ENCODE measurements at places on chromosomes 1 and 21.

DNA sequence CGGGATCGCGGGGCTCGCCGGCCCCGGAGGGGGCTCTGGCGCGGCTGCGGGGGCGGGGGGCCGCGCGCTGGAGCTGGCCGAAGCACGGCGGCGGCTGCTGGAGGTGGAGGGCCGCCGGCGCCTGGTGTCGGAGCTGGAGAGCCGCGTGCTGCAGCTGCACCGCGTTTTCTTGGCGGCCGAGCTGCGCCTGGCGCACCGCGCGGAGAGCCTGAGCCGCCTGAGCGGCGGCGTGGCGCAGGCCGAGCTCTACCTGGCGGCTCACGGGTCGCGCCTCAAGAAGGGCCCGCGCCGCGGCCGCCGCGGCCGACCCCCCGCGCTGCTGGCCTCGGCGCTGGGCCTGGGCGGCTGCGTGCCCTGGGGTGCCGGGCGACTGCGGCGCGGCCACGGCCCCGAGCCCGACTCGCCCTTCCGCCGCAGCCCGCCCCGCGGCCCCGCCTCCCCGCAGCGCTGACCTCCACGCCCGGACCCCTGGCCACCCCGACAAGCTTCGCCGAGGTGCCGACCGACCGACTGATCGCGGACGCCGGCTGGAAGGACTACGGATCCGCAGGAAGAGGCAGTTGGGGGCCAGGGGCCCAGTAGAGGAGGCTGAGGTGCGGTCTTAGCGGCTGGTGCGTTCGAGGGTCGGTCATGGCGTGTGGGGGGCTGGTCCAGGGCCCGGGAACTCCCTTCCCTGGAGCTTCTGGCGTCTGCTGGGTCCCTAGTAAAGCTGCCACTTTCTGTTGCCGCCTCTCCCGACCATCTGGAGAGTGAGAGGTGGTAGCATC, 711 bp downstream of the TRNP1 start:
- DNase-seq, result peak; percentile 61

DNA sequence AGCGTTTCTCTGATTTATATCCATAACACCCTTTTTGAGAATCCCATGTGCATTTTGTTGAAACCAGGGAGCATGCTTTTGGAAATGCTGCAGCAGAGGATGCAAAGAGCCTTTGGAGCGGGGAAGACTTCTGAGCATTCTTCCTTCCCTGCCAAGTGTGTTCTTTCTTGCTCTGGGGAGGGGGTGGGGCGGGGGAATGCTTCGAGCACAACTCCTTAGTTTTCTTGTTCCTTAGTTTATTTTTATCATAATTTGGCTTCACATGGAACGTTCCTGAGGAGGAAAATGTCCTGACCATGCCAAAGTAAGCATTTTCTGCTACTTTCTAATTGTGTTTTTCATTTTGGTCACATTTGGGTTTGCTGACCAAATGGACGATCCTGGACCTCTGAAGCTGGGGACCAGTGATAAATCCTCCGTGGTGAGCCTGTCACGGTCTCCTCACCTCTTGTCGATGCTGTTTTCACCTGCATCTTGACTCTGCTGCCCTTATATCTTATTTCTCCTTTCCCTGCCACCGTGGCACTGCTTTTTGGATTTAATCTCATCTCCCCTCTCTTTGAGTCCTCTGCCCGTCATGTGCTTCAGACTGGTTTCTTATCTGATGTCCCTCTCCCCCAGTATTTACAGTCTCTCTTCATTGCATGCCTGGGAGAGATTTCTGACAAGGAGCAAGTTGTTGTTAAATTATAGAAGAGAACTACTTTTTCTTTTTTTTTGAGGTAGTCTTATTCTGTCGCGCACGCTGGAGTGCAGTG, 2.4 kb downstream of the CTPS1 start:
- peak; percentile 14 for DNase-seq

- no peak for DNase-seq
Observed at GRCh38 chr1:182120411-182121258, 59.1 kb upstream of the ZNF648 start.

DNA sequence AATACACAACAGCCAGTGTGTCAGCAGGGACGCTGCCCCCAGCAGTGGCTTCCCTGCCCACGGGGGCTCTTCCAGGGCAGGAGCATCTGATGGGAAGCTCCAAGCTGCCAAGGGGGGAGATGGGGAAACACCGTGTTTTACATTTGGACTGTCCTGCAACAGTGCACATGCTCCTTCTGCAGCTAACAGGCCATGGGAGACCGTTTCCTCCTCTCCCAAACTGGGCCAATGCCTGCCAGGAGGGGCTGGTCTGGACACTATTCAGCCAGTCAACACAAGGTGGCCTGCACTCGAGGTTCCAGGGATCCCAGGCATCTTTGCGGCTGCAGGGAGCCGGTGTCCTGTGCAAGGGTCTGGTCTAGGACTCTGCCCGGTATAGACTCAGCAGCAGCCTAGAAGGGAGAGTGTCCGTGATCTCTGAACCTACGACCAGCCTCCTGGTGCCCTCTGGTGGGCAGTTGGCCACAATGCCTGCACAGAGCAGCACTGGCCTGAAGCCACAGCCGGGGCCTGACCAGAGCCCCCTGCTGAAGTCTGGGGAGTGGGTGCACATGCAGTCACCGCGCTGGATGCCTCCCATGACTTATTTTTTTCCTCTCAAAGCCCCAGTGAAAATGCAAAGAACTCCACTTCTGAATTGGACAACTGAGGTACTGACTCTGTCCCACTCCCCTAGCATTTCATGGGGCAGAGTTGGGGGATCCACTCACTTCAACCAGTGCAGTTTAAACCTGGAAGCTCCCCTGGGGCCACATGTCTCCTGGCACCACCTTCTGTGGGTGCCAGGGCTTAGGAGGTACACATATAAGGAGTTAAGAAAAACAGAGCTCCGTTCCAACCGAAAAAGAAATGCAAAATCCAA, 33.3 kb downstream of the RCC2 start:
- peak; percentile 91 for DNase-seq

DNA sequence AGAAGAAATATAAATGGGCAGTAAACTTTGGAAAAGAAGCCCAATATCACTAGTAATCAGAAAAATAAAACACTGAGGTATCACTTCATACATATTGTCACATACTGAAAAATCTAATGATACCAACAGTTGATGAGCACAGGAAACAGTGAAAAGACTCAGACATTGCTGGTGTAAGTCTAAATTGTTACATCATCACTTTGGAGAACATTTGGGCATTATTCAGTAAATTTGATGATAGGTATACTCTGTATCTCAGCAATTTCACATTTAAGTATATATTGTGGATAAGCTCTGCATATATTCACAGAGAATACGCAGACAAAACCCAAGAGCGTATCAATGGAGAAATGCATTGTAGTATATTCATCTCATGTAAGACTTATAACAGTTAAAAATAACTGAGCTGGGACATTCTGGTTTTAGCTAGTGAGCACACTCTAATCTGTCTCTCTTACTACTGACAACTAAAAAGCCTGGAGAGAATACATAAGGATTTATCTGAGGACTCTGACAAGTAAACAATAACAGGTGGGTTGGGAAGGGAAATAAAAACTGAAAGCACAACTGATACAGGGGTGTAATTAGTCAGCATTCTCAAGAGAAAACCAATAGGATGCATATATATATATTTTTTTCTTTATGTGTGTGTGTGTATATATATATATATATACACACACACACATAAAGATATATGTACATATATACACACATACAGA, 212.7 kb upstream of the JUN start:
- DNase-seq, result no peak

DNA sequence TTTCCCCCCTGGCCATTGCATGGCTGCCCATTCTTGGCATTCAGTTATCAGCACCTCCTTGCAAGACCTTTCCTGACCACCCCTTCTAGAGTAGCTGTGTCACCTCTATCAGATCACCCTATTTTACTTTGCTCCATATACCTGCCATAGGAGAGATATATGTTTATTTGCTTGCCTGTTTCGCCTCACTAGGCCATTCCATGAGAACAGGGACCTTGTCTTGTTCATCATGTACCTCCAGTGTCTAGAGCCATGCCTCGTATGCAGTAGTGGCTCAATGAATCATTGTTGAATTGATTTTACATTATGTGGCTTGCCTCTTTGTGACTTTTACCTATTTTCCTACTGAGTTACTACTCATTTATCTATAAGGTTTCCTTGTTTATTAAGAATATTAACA, 26.4 kb upstream of the PADI2 start:
- no peak for DNase-seq

GRCh38 chr1:64171797-64172281, 31.6 kb upstream of the UBE2U start:
- no peak for DNase-seq

DNA sequence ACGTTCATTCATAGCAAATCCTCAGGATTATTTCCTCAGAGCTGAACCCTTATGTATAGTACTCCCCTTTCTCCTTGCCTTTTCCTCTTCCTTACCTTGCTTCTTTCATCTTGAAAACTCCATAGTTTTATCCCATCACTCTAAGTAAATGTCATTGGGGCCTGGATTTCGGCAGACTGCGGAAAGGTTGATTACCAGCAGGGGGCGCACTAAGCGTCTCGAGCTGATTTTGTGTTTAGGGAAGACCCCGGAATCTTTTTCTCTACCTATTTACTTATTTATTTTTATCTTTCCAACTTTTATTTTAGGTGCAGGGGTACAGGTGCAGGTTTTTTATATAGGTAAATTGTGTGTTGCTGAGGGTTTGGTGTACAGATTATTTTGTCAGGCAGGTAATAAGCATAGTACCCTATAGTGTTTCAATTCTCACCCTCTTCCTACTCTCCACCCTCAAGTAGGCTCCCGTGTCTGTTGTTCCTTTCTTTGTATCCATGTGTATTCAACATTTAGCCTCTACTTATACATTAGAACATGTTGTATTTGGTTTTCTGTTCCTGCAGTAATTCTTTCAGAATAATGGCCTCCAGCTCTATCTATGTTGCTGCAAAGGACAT, 11.4 kb upstream of the MTARC1 start:
- peak; percentile 57 for DNase-seq

GRCh38 chr21:42445311-42445710, 41.6 kb downstream of the UBASH3A start:
- DNase-seq, result no peak

GRCh38 chr1:11768821-11769220, 6.8 kb downstream of the C1orf167 start:
- no peak for DNase-seq

- peak; percentile 10 for DNase-seq
Observed at GRCh38 chr1:50419907-50420677, 3.2 kb downstream of the DMRTA2 start.

DNA sequence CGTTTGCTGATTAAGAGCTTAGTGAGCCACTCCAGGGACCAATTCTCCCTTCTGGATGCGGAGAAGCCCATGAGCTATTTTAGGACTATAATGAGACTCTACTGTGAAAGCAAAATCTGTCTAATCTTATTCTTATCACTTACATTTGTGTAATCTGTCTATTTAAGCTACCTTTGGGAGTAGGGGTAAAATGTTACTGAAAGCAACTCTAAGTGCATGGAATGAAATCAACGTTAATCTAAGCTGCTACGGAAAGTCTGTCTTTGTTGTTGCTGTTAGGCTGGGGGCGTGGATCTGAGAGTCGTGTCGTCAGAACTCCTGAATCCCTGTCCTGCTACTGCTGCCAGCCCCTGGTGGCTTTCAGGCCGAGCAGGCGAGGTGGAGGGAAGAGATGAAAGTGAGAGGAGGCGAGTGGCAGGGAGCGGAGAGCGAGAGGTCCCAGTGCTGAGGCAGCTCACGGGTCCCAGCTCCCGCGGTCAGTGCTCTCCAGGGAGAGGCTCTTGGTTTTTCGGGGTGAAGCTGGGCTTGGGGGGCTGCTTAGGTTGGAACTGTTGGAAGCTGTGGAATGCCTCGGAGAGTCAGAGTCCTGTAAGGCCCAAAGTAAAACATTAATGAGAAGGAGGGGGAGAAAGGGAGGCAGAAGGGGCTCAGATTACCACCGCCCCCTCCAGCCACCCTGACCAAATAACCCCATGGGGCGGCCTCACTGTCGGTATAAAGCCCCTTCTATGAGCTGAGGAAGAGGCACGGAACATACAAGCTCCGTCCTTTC, 53.9 kb downstream of the COQ8A start:
- DNase-seq, result no peak

DNA sequence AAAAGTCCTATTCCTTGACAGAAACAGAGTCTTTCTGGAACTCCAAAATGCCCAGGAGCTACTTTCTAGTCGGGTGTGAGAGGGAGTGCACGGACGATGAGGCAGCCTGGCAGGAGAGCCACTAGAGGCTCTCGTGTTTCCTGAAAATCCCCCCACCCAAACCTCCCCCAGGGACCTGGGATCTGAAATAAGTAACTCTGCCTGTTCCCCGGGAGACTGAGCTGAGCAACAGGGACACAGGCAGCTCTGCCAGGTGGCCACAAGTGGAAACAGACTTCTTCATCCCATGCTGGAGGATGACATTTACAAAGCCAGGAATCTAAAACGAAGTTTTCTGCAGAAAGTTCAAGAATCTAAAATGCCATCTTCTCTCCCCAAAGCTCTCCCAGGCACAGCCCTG, 77.1 kb downstream of the ITPKB start:
- no peak for DNase-seq

GRCh38 chr1:201809876-201810275, 19.1 kb upstream of the IPO9 start:
- no peak for DNase-seq

DNA sequence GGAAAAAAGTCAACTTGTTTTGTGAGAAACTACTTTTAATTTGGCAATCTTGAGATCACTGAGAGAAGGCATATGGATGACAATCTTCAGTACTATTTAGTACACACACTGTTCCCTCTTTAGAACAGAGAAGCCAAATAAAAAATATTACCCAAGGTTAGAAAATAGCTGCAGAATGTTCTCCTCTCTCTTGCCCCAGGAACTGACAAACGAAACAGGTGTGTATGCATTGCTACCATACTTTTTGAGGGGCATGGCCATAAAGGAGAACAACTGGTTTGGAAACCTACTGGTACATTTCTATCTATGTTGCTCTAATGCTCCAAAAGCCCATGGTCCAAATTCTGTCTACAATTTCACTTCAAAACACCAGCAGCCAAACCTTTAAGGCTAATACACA, 5.7 kb downstream of the TOR1AIP2 start:
- no peak for DNase-seq

DNA sequence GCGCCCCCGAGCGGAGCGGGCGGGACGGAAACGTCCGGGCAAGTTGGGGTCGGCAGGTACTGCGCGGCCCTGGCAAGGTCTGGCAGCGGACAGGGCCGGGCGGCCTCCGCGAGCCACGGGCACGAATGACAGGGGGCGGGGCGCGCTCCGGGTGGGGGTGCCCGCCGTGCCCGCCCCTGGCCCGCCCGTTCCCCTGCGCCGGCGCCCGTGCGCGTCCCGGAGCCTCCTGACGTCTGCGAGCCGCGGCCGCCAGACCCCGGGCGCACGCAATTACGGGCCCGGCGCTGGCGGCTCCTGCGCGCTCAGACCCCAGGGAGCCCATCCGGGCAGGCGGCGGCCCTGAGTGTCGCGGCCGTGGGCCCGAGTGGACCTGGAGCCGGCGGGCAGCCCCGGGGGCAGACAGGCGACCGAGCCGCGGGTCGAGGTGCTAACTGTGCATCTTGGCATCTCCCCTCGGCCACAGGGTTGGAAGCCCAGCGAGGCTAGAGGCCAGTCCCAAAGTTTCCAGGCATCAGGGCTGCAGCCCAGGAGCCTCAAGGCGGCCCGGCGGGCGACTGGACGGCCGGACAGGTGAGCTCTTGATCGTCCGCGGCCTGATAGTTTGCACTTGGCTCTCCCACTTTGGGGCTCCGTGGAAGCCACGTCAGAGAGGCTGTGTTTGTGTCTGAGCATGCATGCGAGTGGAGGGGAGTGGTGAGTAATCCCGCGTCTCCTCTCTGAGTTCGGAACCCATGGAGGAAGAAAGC, 918 bp downstream of the MIB2 start:
- DNase-seq, result peak; percentile 89
